ENCODE measurements at places on chromosomes 16 and 17.

DNA sequence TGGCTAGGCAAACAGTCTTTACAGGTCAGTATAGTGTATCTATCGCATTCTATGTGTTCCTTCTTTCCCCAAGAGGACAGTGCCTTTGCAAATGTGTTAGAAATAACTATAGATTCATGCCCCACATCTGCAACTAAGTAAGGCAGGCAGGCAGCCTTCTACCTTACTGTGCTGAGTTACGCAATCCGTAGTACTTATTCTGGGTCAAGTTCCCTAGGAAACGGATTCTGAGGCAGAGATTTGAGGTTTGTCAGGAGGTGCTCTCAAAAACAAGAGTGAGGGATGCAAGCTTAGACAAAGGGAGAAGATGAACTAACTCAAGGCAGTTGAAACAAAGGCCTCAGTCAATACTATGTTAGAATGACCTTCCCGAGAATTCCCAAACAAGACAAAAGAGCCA, 12.7 kb upstream of the ANKFY1 start:
- no peak for DNase-seq

GRCh38 chr16:57846078-57846697, 43.9 kb upstream of the KIFC3 start:
- peak; percentile 46 for DNase-seq

GRCh38 chr16:12455287-12455798, 348.3 kb downstream of the CPPED1 start:
- DNase-seq: peak; percentile 77

DNA sequence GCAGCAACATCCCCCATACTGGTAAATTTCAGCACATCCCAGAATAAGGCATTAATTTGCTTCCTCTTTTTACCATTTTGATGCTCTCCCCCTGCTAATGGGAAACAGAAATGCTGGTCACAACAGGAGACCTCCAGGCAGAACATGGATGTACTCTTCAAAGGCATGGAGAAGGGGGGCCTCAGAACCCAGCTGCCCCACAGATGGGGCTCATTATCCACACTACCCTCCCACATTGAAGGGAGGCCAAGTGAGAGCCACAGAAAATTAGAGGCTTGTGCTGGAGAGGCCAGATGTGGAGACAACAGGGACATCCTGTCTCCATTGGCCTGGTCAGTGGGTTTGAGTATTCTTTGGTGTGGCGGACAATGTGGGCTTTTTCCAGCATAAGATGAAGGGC, 150.1 kb upstream of the CDH11 start:
- no peak for DNase-seq

DNA sequence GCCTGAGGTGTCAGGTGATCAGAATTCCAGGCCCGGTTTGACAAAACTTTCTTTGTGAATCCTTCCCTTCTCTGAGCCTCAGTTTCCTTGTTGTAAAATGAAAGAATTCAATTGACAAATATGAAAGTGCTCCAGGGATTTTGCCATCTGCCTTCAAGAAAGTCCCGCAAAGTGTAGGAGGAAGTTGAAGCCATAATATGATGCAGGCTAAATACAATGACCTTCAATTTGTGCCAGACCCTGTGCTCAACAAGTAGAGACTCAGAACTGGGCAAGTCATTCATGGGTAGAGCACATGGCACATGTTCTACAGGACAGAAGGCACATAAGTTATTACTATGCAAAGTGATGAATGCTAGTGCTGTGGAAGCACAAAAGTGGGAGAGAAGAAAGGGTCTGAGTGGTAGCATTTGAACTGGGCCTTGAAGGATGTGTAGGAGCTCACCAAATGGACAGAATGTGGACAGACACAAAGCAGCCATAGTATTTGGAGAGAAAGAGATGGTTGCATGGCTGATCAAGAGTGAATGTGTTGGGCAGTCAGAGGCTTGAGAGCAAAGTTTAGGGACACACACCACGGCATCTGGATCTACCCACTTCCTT, 2.4 kb upstream of the SCIMP start:
- no peak for DNase-seq

- DNase-seq: no peak
Observed at GRCh38 chr16:74865922-74866598, 91.4 kb upstream of the FA2H start.

DNA sequence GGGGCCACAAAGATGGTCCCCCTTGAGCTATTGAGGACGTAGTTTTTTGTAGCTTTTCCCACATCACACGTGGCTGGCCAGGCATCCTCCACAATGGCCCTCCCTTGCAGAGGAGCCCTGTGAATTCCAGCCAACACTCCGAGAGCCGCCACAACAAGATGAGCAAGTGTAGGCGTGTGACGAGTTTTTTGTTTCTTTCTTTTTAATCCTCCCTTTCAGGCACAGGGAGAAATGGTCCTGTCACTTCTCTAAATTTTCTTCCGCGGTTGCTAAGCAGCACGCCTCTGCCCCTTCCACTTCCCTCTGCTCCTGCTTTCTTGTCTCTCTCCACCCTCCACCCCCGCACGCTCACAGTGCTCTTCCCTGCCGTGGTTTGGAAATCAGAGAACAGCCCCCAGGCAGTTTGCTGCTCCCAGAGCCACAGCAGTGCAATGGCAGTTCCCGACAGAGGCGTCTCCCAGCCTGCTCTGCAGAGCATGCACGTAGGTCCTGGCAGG, 68.0 kb upstream of the MRTFB start:
- peak; percentile 90 for DNase-seq

- DNase-seq: no peak
Observed at GRCh38 chr17:30086896-30087295, 29.7 kb upstream of the NSRP1 start.

DNA sequence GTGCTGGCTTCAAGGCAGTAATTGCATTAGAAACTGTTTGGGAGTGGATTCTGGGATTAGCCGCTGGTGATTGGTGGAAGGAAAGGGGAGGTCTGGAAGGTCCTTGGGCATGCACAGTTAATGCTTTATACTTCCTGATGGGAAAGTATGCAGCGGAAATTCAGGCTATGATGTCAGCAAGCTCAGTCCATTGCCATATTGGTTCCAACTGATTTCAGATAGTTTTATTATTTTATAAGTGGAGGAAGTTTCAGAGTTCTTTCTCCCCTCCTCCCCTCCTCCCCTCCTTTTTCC, 8.1 kb upstream of the CMTR2 start:
- DNase-seq: peak; percentile 1

- DNase-seq: no peak
Observed at GRCh38 chr17:45946841-45947256, 52.2 kb upstream of the STH start.

DNA sequence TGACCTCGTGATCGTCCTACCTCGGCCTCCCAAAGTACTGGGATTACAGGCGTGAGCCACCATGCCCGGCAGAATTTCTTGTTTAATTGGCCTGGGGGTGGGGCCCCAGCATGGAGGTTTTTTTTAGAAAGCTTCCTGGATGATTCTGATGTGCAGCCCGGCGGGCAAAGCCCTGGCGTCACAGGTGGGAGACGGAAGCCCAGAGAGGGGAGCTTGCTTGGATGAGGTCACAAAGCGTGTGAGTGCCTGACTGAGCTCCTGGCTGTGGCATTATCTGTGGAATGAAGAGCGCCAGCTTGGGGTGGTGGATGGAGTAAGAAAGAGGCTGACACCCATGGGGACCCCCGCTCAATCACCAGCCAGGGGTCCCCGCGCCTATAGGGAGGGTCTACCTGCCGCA, 4.1 kb downstream of the VASN start:
- DNase-seq: no peak

GRCh38 chr17:14302091-14302430, 1.2 kb downstream of the HS3ST3B1 start:
- peak; percentile 40 for DNase-seq
